ENCODE measurements at places on chromosomes 2 and 18. TPM values are rescaled to one million over a fixed set of nuclear protein-coding genes. Genes with fewer than 3 reads are reported as not detected.

DNA sequence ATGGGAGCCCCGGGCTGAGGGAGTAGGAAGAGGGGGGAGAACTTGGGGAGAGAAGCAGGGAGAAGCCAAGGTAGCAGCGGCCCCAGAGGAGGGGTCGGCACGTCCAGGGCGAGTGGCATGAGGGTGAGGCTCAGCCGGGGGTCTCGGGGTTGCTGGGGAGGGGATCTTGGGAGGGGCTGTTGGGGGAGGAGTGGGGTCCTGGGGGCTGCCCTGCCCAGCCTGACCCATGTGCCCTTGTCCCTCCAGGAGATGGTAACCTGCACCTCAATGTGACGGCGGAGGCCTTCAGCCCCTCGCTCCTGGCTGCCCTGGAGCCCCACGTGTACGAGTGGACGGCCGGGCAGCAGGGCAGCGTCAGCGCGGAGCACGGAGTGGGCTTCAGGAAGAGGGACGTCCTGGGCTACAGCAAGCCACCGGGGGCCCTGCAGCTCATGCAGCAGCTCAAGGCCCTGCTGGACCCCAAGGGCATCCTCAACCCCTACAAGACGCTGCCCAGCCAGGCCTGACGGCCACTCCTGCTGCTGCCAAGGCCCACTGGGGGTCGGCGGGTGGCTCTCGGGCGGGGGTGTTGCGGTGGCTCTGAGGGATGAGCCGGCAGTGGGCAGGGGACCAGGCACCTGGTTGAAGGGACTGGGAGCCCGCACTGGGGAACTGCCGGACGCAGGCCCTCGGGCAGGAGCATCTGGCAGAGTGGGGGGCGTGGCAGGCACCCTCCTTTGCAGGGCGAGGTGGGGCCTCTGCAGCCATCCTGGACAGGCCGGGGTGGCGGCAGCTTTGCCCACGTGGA is 9.0 kb upstream of the GAL3ST2 start:
- no peak for ATAC-seq

DNA sequence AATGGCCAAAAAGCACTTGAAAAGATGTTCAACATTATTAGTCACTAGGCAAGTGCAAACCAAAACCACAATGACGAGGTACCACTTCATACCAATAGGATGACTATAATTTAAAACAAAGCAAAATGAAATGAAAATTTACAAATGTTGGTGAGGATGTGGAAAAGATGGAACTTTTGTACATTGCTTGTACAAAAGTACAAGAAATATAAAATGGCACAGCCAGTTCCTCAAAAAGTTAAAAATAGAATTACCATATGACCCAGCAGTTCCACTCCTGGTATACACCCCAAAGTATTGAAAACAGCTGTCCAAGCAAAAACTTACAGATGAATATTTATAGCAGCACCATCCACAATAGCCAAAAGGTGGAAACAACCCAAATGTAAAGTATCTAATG is 107.8 kb upstream of the XPO1 start:
- ATAC-seq = no peak

DNA sequence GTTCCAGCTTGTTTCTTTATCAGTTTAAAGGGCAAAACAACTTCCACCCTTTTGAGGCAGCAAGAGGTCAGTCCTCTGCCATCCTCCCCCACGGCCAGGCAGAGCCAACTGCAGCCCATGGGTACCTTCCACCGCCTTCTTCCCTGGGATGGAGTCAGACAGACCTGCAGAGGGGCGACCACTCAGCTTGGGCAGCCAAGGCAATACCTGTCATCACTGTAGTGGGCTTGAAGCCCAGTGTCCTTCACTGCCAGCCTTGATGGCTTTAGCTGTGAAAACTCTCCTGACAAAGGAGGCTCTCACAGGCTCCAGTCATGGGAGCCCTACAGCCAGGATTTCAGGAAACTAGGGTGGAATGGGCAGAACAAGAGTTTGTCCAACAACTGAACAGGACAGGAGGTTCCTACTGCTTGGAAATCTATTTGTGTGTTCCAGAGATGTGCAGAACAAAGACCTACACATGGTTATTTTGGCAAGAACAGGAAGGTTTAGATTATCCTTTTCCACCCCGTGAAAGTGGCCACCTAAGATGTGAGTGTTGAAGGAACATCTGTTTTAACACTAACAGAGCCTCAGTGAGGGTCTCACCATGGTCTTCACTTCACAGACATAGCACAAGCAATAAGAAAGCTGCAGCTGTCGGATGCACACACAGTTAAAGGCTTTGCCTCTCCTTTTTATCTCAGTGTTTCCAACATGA is 93.9 kb upstream of the RMDN2 start:
- no peak for ATAC-seq

GRCh38 chr2:239294571-239295054 is 106.2 kb downstream of the HDAC4 start:
- peak; percentile 12 for ATAC-seq

DNA sequence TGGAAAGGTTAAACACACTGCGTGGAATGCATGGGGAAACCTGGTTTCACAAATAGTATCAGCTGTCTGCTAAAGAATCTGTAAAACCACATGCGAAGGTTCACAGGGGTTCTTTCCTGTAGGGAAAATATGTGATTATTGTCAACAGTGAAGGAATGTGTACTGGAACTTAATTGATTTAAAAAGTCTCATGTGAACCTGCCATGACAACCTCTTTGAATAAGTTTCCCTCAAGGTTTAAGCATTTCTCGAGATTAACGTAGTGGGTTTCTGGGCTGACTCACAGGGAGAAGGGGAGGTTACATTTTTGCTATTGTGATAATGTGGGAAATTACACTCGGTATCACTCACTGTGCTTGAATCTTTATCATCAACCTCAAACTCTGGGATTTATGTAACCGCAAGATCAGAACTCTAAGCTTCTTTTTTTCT is 28.2 kb upstream of the IL1R1 start:
- ATAC-seq = no peak

- ATAC-seq = no peak
These were observed 517.9 kb downstream of the PLCL1 start for GRCh38 chr2:198322275-198322674.

DNA sequence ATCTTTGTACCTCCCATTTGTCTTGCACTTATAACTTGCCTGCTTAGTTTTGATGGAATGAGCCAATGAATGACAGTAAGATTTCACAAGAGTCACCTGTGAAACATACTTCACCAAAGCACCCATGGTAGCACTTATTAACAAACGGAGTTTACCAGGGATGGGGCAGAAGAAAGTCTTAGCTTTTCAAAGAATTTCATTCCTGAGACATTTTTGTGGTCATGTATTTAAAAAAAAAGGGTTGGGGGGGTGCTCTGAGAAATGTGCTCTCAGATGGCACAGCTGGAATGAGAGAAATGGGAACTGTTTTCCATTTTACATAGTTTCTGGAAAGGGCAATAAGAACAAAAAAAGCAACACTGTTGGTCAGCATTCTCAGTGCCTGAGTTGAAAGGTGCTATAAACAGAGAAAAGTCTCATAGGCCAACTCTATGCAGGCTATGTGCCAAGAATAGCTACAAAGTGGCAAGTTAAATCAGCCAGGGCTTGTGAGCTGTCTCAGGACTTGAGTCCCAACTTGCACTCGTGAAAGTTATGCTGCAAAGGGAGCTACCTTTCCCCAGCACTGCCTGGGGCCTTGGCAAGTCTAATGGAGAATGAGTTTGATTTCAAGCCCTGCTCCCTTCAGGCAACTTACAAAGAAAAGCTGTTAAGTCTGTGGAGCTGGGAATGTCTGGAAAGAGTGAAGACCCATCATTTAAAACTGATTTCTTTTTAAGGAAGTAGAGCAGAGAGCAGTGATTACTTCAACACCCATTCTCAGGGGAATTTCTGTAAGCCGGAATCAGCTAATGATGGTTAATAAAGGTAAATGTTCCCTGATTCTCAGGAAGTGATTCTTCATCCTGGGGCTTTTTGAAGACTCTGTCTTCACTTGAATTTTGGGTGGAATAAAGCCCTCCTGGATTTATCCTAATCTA is 170.6 kb downstream of the SLC8A1 start:
- ATAC-seq = peak; percentile 56

DNA sequence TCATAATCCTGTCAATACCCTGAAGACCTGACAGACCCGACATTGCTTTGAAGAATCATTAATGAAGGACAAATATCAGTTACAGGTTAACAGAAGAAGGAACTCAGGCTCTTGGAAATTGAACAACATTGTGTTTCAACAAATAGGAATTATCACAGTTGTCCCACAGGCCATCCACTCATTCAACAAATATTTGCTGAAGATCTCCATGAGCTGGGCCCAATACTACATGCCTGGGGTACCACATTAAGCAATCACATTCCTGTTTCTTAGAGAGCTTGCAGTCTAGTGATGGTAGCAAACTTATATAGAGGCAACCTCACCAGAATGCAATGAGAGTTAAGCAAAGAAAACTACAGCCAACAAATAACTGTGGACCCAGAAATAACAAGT is 671.6 kb upstream of the ACVR2A start:
- no peak for ATAC-seq

- no peak for ATAC-seq
These were observed 67.8 kb downstream of the TTC32 start for GRCh38 chr2:19833978-19834377.

GRCh38 chr2:15058015-15058720 is 425.7 kb downstream of the LRATD1 start:
- no peak for ATAC-seq

DNA sequence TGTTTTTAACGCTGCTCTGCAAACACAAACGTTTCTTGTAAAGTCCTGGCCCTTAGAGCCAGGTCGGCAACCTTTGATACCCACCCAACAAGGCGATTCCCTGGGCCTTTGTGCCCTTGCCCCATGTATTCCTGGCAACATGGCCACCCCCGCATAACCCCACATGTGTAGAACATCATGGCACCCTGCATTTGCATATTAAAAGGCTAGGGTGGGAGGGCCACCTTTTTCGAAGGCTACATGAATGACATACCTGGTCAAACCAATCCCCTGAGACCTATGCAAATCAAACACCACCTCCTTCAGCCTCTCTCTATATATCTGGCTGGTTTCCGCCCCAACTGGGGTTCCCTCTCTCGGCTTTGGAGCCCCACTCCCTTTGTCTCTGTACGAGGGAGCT is 105.2 kb downstream of the MYO5B start:
- no peak for ATAC-seq

- no peak for ATAC-seq
These were observed 12.6 kb downstream of the TEX51 start for GRCh38 chr2:126911111-126911796.

DNA sequence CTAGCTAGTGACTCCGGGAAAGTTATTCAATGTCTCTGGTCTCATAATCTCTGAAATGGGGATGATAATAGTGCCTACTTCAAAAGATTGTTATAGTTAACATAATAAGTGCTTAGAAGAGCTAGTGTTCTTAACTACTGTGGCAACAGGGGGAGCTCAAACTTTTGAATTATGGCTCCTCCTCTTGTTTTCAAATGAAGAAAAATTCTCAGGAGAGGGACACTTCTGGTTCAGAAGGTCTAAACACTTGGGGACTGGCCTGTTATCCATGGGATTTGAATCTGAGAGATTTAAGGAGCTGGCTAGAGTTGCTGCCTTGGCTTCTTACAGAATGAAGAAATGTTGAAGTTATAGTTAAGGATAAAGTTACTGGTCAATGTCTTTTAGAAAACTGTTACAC is 92.2 kb upstream of the ITGB6 start:
- ATAC-seq = no peak

GRCh38 chr2:85042330-85042729 is 71.4 kb downstream of the KCMF1 start:
- ATAC-seq = no peak

- no peak for ATAC-seq
These were observed 960.2 kb downstream of the CNTNAP5 start for GRCh38 chr2:124985270-124985669.

Gene GCC2
- 27.6 TPM for total RNA-seq

Gene UGT1A10
- total RNA-seq = 0.16 TPM

Gene ASIC4
- not detected for total RNA-seq

Gene ECEL1
- total RNA-seq = 1.4 TPM
